Kidney epithelial cell (primary cell): ENCODE measurements at places on chromosomes 2 and 18.

DNA sequence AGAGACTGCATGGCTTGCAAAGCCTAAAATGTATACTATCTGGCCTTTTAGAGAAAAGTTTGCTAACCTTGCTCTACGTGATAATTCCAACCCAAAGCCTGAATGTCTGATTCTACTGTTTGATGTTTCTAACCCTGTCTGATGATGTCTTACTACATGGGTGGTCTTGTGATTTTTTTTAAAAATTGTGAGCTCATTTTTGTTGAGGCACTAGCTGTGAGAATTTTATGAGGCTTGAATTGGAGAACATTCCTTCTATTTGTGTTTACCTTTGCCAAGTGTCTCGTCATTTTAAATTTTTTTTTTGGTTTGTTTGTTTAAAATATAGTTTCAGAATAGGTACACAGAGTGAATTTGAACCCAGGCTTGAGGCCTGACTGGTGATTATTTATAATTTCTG is 15.2 kb upstream of the LTBP1 start:
- no peak for DNase-seq

GRCh38 chr18:22170421-22171257 is 1.2 kb downstream of the GATA6 start:
- DNase-seq: no peak

GRCh38 chr2:184581391-184581790 is 16.9 kb upstream of the ZNF804A start:
- no peak for DNase-seq

GRCh38 chr2:30112561-30112960 is 34.2 kb upstream of the YPEL5 start:
- no peak for DNase-seq

DNA sequence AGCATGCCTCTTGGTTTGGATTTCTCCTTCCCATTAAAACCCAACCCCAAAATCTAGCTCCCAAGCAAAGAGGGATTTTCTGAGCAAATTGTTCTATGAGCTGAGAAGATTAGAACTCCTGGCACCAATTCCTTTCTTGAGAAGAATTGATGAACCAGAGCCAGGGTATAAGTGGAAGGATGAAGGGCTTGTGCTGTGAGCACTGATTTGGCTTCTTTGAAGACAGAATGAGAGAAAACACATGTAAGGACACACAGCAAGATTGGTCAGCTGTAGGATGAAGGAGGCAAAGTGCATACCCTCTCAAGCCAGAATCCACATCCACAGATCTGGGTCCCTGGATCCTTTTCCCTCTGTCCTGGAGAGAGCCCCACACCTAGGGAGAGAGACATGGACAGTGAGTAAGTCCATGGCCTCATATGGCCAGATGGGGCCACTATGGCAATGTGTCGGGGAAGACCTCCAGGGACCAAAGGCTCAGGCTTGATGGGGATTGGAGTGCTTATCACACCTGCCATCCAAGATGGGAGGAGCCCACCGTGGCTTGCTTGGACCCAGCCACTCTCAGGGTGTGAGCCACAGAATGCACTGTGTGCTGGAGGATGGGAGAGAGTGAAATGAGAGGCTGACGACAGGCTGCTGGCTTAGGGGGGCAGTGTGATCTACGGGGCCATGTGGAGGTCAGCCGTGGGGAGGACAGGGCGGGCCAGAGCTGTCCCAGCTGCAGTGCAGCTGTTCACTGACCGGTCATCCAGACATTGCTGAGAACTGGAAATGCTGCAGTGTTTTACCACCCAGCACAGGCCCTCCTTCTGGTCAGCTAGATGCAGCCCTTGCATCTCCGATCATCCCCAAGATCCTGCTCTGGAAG is 339.8 kb downstream of the CYP26B1 start:
- no peak for DNase-seq
